ENCODE measurements at places on chromosomes 4 and X. TPM values are rescaled to one million over a fixed set of nuclear protein-coding genes. Genes with fewer than 3 reads are reported as not detected.

VCX3A gene
- total RNA-seq: 0.28 TPM

HDX gene
- total RNA-seq: 4.0 TPM

DNA sequence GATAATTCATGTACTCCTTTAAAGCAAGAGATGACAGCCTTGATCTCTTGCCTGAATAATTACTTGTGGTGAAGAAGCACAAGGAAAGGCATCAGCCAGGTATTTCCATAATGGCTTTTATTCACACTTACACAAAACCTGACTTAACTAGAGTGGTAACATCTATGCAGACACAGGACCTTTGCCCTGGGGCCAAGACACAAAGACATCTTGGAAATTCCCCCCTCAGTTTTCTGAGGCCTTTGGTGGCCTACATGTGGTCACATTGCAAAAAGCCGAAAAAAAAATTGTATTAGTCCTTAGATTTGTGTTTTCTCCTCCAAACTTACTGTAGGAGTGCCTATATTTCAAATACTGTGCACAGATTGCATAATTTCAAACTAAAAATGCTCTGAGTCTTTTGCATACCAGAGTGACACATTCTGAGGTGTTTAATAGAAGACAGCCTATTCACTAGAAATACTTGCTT, 172.4 kb downstream of the PDGFC start:
- no peaks in the 10 kb centered on the region for H3K27me3 ChIP-seq
- H3K4me3 ChIP-seq: no peak overlapping the region
- H3K36me3 ChIP-seq: peaks cover 4% of the 10 kb centered on the region
- no peak overlapping the region for H3K27ac ChIP-seq
- no peaks in the 10 kb centered on the region for H3K4me1 ChIP-seq
- no peak for DNase-seq

S100P gene
- not detected for total RNA-seq

DNA sequence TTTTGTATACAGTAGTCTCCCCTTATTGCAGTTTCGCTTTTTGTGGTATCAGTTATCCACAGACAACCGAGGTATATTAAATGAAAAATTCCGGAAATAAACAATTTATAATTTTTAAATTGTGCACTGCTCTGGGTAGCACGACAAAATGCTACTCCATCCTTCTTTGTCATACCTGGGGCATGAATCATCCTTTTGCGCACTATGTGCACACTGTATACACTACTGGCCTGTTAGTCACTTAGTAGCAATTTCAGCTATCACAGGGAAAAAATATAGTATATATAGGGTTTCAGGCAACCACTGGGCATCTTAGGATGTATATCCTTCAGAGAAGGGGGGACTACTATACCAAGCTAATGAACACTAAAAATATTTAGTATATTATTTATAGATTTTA, 198.8 kb upstream of the FAT4 start:
- no peaks in the 10 kb centered on the region for H3K27me3 ChIP-seq
- H3K4me1 ChIP-seq: no peaks in the 10 kb centered on the region
- no peak overlapping the region for H3K27ac ChIP-seq
- H3K4me3 ChIP-seq: no peak overlapping the region
- DNase-seq: no peak

DNA sequence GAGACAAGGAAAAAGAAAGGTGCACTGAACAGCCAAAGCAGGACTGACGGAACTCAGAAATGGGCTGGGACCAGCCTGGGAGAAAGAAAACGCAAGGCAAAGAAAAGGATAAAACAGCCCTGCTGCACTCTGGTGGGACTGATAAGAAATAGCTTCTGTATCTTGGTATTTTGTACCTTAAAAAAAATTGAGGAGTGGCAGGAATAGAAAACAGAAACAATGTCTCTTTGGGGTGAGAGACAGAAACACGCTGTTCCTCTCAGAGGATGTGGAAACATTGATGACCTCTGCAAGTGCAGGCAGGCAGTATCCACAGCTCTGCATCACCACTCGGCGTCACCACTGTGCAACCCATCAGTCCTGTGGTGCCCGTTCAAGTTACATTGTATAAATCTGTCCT, 152.5 kb upstream of the SPRY1 start:
- no peaks in the 10 kb centered on the region for H3K4me1 ChIP-seq
- H3K36me3 ChIP-seq: peaks cover 6% of the 10 kb centered on the region
- H3K27me3 ChIP-seq: no peaks in the 10 kb centered on the region
- no peak overlapping the region for H3K27ac ChIP-seq
- no peak for DNase-seq

XAGE5 gene
- total RNA-seq: not detected

SATL1 gene
- 0.31 TPM for total RNA-seq

DNA sequence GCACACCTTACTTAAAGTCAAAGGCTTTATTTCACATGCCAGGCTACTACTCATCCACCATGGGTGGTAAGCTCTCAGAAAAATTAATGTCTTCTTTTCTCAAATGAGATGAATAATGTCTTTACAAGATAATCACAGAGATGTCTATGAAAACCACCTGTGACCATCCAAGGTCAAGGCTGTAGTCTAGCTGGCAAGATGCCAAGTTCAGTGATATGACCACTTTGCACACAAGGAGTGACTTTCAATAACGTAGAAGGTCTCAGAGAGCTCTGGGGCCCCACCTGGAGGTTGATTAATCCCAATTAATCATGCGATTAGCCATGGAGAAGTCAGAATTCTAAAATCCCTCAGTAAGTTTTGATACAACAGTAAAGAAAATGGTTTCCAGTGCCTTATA, 20.5 kb downstream of the ANOS1 start:
- no peak for DNase-seq
- H3K27ac ChIP-seq: no peak overlapping the region
- H3K27me3 ChIP-seq: no peaks in the 10 kb centered on the region

- H3K36me3 ChIP-seq: no peaks in the 10 kb centered on the region
- H3K27me3 ChIP-seq: no peaks in the 10 kb centered on the region
- no peak overlapping the region for H3K27ac ChIP-seq
- H3K4me3 ChIP-seq: no peak overlapping the region
Measured at GRCh38 chr4:84856468-84857049, 109.9 kb downstream of the WDFY3 start.

DNA sequence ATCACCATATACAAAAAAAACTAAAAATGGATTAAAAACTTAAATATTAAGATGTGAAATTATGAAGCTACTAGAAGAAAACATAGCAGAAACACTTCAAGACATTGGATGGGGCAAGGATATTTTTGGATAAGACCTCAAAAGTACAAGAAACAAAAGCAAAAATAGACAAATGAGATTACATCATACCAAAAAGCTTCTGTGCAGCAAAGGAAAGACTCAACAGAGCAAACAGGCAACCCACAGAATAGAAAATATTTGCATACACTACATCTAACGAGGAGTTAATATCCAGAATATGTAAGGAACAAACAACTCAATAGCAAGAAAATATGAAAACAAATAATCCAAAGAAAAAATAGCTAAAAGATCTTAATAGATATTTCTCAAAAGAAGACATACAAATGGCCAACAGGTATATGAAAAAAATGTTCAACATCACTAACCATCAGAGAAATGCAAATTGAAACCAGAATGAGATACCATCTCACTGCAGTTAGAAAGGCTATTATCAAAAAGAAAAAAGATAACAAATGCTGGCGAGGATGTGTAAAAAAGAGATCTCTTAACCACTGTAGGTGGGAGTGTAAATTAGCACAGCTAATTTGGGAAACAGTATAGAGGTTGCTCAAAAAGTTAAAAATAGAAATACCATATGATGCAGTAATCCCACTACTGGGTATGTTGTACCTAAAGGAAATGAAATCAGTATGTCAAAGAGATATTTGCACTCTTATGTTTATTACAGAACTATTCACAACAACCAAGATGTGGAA, 17.8 kb upstream of the LRCH2 start:
- H3K4me1 ChIP-seq: no peaks in the 10 kb centered on the region
- H3K27ac ChIP-seq: no peak overlapping the region
- DNase-seq: no peak
- H3K36me3 ChIP-seq: no peaks in the 10 kb centered on the region
- no peaks in the 10 kb centered on the region for H3K27me3 ChIP-seq
- H3K4me3 ChIP-seq: no peak overlapping the region

GRCh38 chr4:14596904-14597303, 405.4 kb upstream of the CPEB2 start:
- DNase-seq: peak; percentile 31
- no peaks in the 10 kb centered on the region for H3K4me1 ChIP-seq

DNA sequence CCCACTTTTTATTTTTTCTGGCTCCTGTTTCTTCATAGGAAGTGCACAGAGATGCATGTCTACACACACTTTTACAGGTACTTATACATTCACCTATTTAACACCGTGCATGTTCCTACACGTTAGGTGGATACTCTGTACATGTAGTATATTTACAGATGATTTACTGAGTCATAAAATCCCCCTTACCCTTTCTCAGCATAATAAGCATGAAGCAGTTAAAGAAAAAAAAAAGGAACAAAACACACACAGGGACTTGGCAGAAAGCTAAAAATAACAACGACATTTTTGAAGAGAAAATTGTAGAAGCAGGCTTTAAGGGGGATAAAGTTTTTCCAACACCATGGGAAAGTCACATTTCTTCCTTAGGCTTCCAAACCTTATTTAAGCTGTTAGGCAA, 96.4 kb upstream of the IQCM start:
- H3K27ac ChIP-seq: no peak overlapping the region
- no peaks in the 10 kb centered on the region for H3K4me1 ChIP-seq
- no peak for DNase-seq
- no peaks in the 10 kb centered on the region for H3K27me3 ChIP-seq

GRCh38 chrX:54950730-54951375, 30.2 kb downstream of the TRO start:
- no peak overlapping the region for H3K27ac ChIP-seq
- peaks cover 4% of the 10 kb centered on the region for H3K36me3 ChIP-seq
- H3K27me3 ChIP-seq: no peaks in the 10 kb centered on the region
- no peaks in the 10 kb centered on the region for H3K4me1 ChIP-seq
- no peak for DNase-seq
- H3K4me3 ChIP-seq: no peak overlapping the region

KIAA1210 gene
- not detected for total RNA-seq

ATOH1 gene
- total RNA-seq: not detected

- H3K27me3 ChIP-seq: no peaks in the 10 kb centered on the region
- H3K4me1 ChIP-seq: no peaks in the 10 kb centered on the region
- H3K4me3 ChIP-seq: no peak overlapping the region
- peak; percentile 42 for DNase-seq
- no peaks in the 10 kb centered on the region for H3K36me3 ChIP-seq
- H3K27ac ChIP-seq: no peak overlapping the region
Measured at GRCh38 chrX:84729809-84730208, 227.6 kb upstream of the HDX start.

GRCh38 chr4:26308568-26308967, 12.2 kb upstream of the RBPJ start:
- no peaks in the 10 kb centered on the region for H3K27me3 ChIP-seq
- no peak for DNase-seq
- H3K27ac ChIP-seq: no peak overlapping the region
- H3K4me3 ChIP-seq: no peak overlapping the region

DNA sequence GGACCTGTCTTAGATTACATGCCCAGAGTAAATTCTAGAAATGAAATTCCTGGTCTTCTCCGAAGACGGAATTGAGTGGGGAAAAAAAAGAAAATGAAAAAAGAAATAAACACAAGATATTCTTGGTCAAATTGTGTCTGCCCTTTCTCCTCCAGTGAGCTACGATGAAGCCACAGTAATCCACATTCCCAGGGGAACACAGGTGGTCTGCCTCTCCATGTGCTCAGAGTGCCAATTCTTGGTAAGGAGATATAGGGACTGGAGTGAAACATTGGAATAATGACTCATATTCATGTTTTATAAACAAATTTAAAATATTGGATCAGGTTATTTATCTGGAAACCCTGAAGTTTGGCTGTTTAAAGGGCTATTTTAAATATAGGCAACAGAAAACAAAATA, 54.2 kb upstream of the MGST2 start:
- no peaks in the 10 kb centered on the region for H3K27me3 ChIP-seq
- no peaks in the 10 kb centered on the region for H3K4me1 ChIP-seq
- H3K27ac ChIP-seq: no peak overlapping the region
- no peaks in the 10 kb centered on the region for H3K36me3 ChIP-seq
- H3K4me3 ChIP-seq: no peak overlapping the region

DSPP gene
- not detected for total RNA-seq

- no peak overlapping the region for H3K27ac ChIP-seq
- no peak overlapping the region for H3K4me3 ChIP-seq
- H3K36me3 ChIP-seq: peaks cover 1% of the 10 kb centered on the region
- no peak for DNase-seq
- H3K27me3 ChIP-seq: no peaks in the 10 kb centered on the region
Measured at GRCh38 chr4:160371446-160371845, 1268.6 kb downstream of the RAPGEF2 start.

DKK2 gene
- total RNA-seq: not detected

- no peak for DNase-seq
- peaks cover 14% of the 10 kb centered on the region for H3K4me1 ChIP-seq
- H3K4me3 ChIP-seq: no peak overlapping the region
- no peaks in the 10 kb centered on the region for H3K27me3 ChIP-seq
Measured at GRCh38 chrX:6384371-6384770, 150.5 kb downstream of the VCX3A start.

DNA sequence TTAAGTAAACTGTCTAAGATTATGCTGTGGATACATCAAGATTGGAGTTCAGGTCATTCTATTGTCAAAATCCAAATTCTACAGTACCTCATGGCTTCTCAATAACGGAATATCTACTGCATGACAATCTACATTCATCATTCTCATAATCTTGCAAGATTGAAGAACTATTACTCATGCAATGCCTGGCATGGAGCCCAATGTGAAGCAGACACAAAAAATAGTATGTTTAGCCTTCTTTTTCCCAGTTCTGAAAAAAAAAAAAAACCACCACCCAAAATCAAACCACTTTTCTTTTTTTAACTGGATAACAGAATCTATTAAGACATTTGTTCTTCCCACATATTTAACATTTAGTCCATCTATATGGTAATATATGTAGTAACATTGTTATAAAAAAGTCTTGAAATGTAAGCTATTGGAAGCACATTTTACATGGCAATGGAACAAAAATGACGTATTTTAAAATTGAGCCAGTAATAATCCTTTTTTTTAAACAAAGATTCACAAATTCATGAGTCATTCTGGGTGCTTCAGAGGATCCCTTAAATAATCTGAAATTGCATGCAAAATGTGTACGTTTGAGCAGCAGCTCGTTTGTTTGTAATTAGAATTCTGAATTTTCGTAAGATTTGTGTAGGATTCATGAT, 232.2 kb upstream of the FMR1 start:
- H3K36me3 ChIP-seq: no peaks in the 10 kb centered on the region
- peaks cover 40% of the 10 kb centered on the region for H3K27me3 ChIP-seq
- H3K4me3 ChIP-seq: no peak overlapping the region
- DNase-seq: no peak
- no peak overlapping the region for H3K27ac ChIP-seq

Data from H9 (cell line).